Activated naive CD4-positive, alpha-beta T cell treated with anti-CD3 and anti-CD28 coated beads for 36 hours (primary cell): ENCODE measurements at places on chromosomes 2 and 18. TPM values are rescaled to one million over a fixed set of nuclear protein-coding genes. Genes with fewer than 3 reads are reported as not detected.

DNA sequence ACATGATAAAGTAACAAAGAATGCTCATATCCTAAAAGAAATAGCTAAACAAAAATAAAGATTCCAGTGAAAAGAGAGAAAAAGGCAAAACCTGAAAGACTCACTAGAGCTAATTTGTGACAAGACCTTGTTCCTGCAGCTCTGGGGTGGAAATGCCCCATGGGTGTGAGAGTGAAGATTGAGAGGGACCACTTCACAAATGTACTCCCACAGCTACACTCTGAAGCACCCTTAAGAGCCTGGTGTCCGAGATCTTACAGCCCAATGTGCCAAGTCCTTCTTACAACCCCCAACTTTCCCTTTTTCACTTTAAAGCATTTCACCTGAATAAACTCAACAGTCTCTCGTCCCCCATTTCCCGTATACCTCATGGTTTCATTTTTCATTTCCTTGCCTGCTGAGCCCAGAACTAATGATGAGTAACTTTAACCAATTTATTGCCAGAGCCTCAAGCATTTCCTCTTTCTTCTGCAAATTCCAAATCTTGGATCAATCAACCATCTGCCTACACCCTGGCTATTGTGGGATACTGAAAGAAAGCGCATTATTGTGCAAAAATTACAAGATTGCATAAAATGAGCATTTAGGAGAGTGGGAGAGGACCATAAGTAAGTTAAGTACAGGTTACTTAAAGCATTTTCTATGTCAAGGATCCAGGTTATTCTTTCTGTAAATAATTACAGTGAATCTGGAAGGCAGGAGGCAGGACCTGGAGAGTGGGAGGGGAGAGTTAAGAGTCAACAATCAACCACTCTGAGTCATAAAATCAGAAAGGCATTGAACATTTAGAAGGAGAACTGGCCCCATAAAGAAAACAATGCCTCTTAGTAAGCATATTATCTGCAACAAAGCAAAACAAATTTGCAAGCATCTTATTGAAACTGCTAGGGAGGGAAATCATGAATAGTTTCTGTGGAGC is 804.4 kb upstream of the CELF4 start:
- DNase-seq: no peak

Gene REG3A
- total RNA-seq: not detected

DNA sequence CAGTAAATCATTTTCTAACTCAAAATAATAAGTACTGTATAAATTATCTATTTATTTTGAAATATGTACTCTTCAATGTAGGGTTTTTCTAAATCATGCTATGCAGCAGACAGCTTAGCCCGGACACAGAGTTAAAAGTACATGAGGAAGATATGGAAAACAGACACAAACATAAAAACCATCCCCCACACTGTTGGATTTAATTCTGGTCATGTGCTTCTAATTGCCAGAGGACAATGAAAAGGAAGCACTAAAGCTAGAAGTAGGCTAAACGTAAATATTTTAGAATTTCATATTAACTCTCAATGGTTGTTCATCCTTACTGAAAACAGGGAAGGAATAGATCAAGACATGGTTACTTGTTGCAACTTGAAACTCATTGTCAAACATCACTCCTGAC is 420.7 kb downstream of the ERBB4 start:
- no peak for DNase-seq

Gene FSHR
- total RNA-seq: not detected

Gene HNMT
- total RNA-seq: not detected

GRCh38 chr2:44771522-44771921 is 170.0 kb upstream of the SIX3 start:
- no peak for DNase-seq

GRCh38 chr2:86807468-86808275 is 17.0 kb upstream of the CD8A start:
- DNase-seq: peak; percentile 42

DNA sequence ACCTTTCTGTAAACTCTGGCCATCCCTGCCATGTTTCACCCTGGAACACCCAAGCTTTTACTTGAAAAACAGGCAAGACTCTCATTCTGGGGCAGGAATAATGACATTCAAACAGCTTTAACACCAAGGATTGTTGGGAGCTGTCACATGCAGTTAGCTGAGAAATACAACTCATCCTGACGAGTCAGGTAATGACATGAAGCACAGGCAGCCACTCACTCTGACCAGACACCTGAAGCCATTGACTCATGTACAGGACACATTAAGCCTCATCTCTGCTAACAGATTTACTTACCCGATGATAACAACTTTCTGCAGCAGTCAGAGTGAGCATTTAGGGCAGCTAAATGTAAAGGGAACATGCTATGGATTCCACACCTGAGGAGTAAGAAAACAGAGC is 163.1 kb upstream of the PGAP1 start:
- no peak for DNase-seq

Gene BCL11A
- 0.52 TPM for total RNA-seq

- DNase-seq: no peak
Measured at GRCh38 chr2:239727776-239728600, 297.2 kb downstream of the NDUFA10 start.
